Stimulated activated CD8-positive, alpha-beta memory T cell treated with anti-CD3 and anti-CD28 coated beads, Interleukin-15, amount 100 ng/mL, for 24 hours (primary cell): ENCODE measurements at places on chromosomes 3 and 15.

- no peak for DNase-seq
These were observed 114.1 kb upstream of the FRMD4B start for GRCh38 chr3:69499899-69500421.

- no peak for DNase-seq
These were observed 35.9 kb upstream of the MRPS22 start for GRCh38 chr3:139307601-139308555.

GRCh38 chr3:20080956-20081554 is 40.8 kb downstream of the KAT2B start:
- no peak for DNase-seq

GRCh38 chr3:157107037-157107436 is 52.9 kb downstream of the CCNL1 start:
- DNase-seq, result no peak
